Smooth muscle cell of the umbilical artery (primary cell): ENCODE measurements at places on chromosomes 7 and 10. TPM values are rescaled to one million over a fixed set of nuclear protein-coding genes. Genes with fewer than 3 reads are reported as not detected.

Gene SPDYE6
- not detected in 2 replicates for total RNA-seq

Gene FRG2B
- total RNA-seq: not detected in 2 replicates

Gene SHH
- not detected in 2 replicates for total RNA-seq

Gene ZNHIT1
- 48.0 and 99.5 TPM in 2 replicates for total RNA-seq

Gene GJC3
- total RNA-seq: not detected in 2 replicates

Gene ZNF775
- total RNA-seq: 5.6 and 5.9 TPM in 2 replicates

Gene GFRA1
- total RNA-seq: 0.30 and 0.46 TPM in 2 replicates

Gene TWIST1
- 24.9 and 41.6 TPM in 2 replicates for total RNA-seq

Gene AGBL3
- total RNA-seq: 0.89 and 0.97 TPM in 2 replicates

Gene INSIG1
- total RNA-seq: 269 and 370 TPM in 2 replicates

Gene CALML3
- total RNA-seq: not detected in 2 replicates

Gene PEX1
- total RNA-seq: 19.3 and 20.5 TPM in 2 replicates

Gene WDR37
- total RNA-seq: 16.3 and 28.7 TPM in 2 replicates

Gene NPFFR1
- not detected in 2 replicates for total RNA-seq

Gene HKDC1
- total RNA-seq: 0.59 and 1.9 TPM in 2 replicates

Gene OR2A42
- total RNA-seq: under 0.01 TPM in 1 of 2 replicates, not detected in the other

Gene CCDC201
- not detected in 2 replicates for total RNA-seq

Gene FBXO24
- 0.30 and 0.32 TPM in 2 replicates for total RNA-seq
